ENCODE measurements at places on chromosomes 3 and 15.

DNA sequence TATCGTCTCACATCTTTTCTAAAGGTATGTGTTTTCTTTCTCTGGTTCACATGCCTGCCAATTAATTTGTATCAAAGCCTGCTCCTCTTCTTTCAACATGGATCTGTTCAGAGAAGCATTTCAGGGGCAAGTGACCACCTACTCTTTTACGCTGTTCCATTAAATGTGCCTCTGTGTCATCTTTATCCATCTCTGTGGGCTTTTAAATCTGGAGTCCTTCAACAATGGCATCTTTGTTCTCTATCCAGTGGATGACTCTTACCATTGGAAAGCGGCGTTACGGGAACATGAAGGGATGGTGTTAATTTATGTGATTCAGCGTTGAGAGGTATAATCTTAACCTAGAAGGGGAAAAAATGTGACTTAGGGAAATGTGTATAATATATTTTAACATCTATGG, 92.7 kb upstream of the CFAP20DC start:
- no peak for DNase-seq

DNA sequence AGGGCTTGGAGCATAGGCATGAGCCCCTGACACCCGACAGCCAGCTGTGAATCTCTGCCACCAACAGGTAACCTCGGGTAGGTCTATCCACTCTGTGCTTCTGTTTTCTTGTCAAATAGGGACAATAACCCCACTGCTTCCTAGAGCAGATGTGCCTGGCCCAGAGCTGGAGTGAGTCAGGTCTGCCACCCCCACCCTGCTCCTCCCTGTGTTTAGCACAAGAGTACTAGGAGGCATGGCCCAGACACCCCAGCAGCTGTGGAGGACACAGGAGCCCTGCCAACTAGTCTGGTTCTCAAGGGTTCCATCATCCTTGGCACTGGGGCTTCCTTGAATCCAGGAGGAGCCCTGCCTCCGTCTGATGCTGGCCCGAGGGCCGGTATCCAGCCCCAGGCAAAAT, 33.7 kb upstream of the TMEM115 start:
- no peak for DNase-seq

GRCh38 chr3:143152043-143152442, 32.5 kb downstream of the CHST2 start:
- DNase-seq, result no peak

DNA sequence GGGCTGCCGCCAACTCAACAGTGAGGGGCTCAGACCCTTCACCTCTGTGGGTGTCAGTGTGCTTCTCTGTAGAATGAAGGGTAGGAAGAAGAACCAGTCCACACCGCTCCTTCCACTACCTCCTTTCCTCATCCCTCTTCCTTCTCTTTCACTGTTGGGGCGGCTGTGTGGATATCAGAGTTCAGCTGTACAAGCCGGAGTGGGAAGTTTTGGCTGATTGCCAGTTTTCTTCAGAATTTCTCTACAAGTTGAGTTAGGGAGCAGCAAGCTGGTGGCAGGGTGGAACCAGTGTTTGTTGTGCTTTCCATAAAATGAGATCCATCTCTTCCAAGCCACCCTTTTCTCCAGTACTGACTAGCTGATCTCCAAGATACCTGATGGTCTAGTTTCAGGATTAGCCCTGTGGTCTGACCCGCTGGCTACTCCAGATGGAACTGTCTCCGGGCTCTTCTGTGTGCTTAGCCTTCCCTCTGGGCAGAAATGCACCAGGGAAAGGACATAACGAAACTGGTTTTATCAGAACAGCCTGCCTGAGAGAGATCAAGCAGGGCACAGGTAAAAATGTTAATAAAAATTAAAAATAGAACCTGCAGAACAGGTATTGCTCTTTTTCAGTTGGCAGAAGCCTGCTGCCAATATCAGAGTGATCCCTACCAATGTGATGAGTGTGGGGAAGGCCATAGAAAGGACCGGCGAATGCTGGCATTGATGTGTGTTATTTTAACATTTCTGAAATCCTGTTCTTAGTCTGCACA, 169.9 kb upstream of the TSC22D2 start:
- DNase-seq, result no peak

DNA sequence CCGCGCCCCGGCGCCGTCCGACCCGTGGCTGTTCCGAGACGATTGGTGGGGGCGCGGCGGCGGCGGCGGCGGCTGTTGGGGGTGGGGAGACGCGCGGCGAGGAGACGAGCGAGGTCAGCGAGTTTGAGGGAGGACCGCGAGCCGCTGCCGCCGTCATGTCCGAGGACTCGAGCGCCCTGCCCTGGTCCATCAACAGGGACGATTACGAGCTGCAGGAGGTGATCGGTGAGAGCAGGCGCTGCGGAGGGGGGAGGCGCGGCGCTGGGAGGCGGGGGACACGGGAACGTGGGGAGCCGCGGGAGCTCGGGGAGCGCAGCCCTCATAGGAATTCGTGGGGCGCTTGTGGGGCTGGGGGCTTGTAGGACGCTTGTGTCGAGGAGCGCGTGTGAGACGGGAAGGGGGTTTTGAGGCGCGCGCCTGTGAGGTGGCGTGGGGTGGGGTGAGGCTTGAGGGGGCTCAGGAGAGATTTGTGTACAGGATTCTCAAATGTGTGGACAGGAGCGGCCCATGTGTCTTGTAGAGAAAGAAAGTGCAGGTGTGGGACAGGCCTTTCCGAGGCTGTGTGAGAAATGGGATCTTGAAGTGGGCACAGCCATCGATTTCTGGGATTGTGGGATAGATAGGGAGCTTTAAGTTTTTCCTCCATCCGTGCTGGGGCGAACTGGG, 518 bp downstream of the OXSR1 start:
- no peak for DNase-seq

GRCh38 chr3:37467761-37468160, 293.4 kb upstream of the LRRFIP2 start:
- DNase-seq, result no peak

- no peak for DNase-seq
Observed at GRCh38 chr3:56835650-56836227, 34.0 kb upstream of the ARHGEF3 start.

GRCh38 chr3:105798381-105798934, 70.4 kb downstream of the CBLB start:
- DNase-seq, result no peak

- DNase-seq, result no peak
Observed at GRCh38 chr15:96360581-96361308, 30.2 kb downstream of the NR2F2 start.

GRCh38 chr3:127566833-127567232, 23.7 kb downstream of the TPRA1 start:
- DNase-seq, result no peak

DNA sequence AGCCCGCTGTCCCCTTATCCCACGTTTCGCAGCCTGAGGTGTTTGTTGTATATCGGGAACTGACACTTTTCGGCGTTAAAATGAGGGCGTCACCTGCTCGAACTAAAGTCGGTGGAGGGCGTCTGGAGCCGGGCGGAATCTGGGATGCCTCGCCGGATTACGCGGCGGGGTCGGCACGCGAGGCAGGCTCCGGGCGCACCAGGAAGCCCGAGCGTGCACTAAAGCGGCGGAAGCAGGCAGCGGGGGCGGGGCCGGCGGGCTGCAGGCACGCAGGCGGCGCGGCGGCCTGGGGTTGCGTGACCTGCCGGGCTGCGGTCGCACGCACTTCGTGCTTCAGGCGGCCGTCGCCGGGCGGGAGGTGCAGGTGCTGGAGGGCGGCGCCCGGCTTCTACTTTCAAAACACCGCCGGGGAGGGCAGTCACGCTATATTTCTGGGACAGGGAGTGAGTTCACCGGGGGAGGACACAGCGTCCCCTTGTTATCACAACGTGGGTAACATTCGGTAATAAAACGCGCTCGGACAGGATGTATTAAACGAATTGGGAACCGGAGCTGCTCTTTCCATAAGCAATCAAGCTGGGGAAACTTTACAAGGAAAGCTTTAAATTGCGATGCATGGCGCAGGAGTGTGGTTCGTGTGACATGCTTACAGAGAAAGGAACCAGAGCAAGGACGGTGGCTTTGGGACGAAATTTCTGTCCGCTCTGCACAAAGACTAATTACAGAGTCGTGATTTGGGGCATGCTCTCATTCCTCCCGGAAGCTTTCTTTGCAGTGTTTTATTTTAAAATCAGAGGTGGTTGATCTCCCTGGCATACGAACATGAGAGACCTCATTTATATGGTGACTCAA, 9.1 kb upstream of the LEKR1 start:
- DNase-seq, result peak; percentile 57

GRCh38 chr3:86951322-86951721, 39.6 kb downstream of the VGLL3 start:
- no peak for DNase-seq

DNA sequence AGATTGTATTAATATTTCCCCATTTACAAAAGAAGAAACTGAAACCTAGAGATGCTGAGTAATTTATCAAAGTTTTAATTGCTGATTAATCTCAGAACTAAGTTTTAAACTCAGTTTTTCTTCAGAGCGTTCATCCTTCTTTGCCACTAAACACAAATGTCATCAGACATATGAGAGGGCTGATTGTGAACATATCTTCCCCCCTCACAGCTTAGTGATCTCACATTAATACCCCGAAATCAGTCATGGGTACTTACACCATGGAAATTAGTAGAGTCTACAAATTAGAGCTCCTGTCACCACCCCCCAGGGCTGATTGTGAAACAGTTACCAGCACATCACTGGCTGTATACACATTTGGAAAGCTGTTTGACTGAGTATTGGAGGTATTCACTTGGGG, 189.3 kb upstream of the SGO1 start:
- DNase-seq, result no peak

GRCh38 chr3:189395825-189396224, 224.1 kb downstream of the TPRG1 start:
- no peak for DNase-seq

DNA sequence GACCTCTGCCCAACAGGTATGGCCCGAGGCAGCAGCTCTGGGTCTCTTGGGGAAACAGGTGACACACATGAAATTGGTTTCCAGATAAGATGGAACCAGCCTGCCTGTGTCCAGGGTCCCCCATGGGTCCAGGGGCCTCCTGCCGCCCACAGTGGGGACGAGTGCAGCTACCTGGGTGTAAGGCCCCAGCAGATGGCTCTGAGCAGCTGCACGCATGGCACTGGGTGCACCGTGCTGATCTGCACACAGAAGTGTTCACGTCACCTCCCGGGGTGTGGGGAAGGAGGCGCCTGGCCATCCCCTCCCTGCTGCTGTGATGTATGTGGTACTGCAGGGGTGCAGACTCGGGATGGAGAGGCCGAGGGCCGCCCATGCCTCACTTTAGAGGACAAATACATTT, 63.6 kb downstream of the NIPA2 start:
- no peak for DNase-seq

- no peak for DNase-seq
Observed at GRCh38 chr3:112308151-112308911, 14.3 kb upstream of the SLC9C1 start.

DNA sequence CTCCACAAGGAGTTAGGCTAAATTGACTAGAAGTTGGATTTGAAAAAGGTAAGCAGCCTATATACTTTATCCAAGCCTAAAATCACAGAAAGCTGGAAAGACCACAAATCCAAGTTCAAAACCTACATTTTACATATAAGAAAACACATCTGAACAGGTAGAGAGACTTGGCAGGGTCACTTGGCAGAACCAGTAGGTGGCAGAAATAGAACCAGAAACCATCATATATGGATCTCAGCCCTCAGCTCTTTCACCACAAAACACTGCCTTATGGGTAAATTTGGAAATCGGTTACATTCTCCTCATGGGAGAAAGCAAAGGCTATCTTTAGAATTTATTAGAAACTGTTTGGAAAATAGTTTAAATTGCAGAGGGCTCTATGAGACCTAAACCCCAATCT, 44.2 kb downstream of the MKRN2 start:
- no peak for DNase-seq

DNA sequence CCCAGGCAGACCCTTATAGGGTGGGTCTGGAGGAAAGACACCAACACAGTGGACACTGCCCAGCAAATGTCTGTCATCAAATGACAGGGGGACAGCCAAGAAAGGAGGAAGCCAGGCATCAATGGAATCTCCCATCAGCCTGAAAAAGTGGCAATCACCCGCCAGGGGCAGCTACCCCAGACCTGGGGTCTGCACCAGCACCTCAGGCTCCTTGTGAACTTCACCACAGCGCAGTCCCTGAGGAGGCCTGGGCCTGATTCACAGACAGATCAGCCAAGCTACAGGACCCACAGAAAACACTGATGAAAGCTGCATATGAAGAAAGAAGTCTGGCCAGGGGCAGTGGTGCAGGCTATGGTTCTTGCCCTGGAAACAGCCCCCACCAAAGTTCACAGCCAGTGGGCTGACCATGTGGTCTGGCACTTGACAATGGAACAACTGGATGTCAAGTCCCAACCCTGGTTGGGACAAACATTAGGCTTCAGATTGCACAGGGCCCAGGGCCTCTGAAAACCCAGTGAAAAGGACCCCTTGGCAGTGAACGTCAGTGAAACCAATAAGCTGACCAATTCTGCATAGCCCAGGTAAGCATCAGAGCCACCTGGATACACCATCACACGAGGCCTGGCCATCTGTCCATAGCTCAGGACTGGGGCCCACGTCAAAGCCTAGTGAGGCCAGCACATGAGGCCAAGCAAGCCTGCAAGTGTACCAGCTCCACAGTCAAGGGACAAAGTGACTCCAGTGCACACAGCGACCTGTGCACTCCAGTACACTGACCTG, 29.1 kb downstream of the ALS2CL start:
- DNase-seq, result no peak

GRCh38 chr15:80568876-80569605, 126.1 kb upstream of the ABHD17C start:
- DNase-seq, result no peak

- DNase-seq, result no peak
Observed at GRCh38 chr15:66647358-66647757, 54.7 kb upstream of the SMAD6 start.

DNA sequence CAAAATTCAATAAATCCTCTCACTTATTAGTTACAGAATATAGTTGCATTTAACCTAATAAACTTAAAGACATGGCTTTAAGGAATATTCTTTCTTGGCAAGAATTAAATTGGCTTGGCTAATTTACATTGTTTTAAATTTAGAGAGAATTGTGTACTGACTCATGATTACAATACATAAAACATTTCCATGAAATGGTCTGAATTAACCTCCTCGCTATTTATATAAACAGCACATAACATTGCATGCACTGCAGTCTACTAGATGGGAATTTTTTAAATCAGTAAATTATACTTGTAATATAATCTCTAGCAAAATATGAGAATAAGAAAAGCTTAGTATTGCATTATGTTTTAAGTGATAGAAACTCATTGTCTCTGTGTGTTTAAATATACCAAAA, 268.9 kb downstream of the SHOX2 start:
- DNase-seq, result no peak

GRCh38 chr3:37993460-37993819, 2.9 kb downstream of the VILL start:
- no peak for DNase-seq
